ENCODE measurements at places on chromosomes 2 and 18.

DNA sequence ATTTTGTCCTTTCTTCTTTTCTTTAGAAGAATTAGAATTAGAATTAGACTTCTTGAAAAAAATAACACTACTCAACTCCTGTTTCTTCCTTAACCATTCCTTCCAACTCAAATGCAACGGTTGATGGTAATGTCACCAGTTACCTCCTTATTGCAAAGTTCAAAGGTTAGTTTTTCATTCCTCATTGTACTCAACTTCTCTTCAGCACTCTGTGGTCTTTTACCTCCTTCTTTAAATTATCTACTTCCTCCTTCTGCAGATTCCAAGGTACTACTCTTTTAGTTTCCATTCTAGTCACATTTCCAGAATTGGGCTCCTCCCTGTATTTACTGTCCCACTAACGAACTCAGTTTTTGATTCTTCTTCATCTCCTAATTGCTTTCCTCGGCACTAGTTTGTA lies 700.7 kb downstream of the SATB2 start:
- no peak for DNase-seq

GRCh38 chr2:129240061-129240460 lies 739.4 kb upstream of the RAB6C start:
- no peak for DNase-seq

GRCh38 chr2:174771631-174772471 lies 7.6 kb upstream of the CHRNA1 start:
- DNase-seq = no peak

GRCh38 chr2:28101892-28102291 lies 211.4 kb downstream of the BABAM2 start:
- no peak for DNase-seq
